PC-9 (cell line): ENCODE measurements at places on chromosomes 7 and 10. TPM values are rescaled to one million over a fixed set of nuclear protein-coding genes. Genes with fewer than 3 reads are reported as not detected.

The FOXI2 gene
- not detected in 2 replicates for total RNA-seq

- no peak overlapping the region for H3K27ac ChIP-seq
- DNase-seq, result no peak
- H3K36me3 ChIP-seq, result no peaks in the 10 kb centered on the region
- no peaks in the 10 kb centered on the region for H3K27me3 ChIP-seq
Observed at GRCh38 chr10:29692121-29692539, 57.4 kb upstream of the SVIL start.

GRCh38 chr7:117715784-117716445, 157.3 kb downstream of the CTTNBP2 start:
- H3K4me1 ChIP-seq, result no peaks in the 10 kb centered on the region
- H3K27ac ChIP-seq, result no peak overlapping the region
- H3K36me3 ChIP-seq, result no peaks in the 10 kb centered on the region
- H3K4me3 ChIP-seq, result no peak overlapping the region
- DNase-seq, result peak; percentile 56
- no peaks in the 10 kb centered on the region for H3K27me3 ChIP-seq

DNA sequence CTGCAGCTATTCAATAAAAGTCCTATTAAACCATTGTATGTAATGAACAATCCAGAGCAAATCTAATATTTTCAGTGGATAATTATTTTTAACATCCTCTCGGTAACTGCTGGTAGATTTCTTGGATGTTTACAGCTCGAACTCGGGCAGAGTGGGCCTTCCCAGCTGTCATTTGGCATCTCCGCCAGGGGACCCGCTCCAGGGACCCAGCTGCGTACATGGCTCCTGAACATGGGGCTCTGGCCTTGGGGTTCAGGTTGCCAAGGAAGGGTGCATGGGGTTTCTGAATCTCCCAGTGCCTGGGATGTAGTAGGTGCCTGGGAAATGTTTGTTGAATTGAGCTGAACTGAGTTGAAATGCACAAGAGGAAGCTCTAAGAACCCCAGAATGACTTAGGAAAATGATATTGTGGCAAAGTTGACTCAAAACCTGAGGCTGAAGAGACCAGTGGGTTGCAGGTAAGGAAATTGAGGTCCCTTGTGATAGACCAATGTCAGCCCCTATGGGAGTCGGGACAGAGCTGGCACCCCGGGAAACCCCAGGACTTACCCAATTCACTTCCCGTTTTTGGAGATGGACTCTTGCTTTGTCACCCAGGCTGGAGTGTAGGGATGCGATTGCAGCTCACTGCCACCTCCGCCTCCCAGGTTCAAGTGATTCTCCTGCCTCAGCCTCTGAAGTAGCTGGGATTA, 228.4 kb downstream of the CUX1 start:
- H3K36me3 ChIP-seq, result no peaks in the 10 kb centered on the region
- peaks cover 6% of the 10 kb centered on the region for H3K4me1 ChIP-seq
- no peaks in the 10 kb centered on the region for H3K27me3 ChIP-seq
- H3K4me3 ChIP-seq, result no peak overlapping the region
- H3K27ac ChIP-seq, result no peak overlapping the region

DNA sequence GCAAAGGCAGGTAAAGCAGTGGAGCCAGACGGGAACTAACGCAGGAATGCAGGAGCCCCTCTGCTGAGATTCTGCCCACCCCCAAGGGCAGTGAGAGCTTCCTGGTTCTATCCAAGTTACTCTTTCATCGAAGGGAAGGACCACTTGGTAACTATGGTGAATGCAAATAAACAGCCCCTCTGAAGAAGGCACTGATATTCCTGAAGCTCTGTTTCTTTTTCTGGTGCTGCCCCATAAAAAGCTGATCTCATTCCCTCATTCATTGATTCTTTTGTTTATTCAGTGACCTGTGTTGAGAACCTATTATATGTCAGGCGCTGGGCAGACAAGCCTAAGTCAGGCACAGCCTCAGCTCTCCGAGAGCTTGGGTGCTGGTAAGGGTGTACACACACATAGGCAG, 217.3 kb downstream of the SNX10 start:
- no peak overlapping the region for H3K27ac ChIP-seq
- H3K4me3 ChIP-seq, result no peak overlapping the region
- DNase-seq, result no peak
- H3K27me3 ChIP-seq, result no peaks in the 10 kb centered on the region
- H3K4me1 ChIP-seq, result peaks cover 5% of the 10 kb centered on the region
- no peaks in the 10 kb centered on the region for H3K36me3 ChIP-seq

DNA sequence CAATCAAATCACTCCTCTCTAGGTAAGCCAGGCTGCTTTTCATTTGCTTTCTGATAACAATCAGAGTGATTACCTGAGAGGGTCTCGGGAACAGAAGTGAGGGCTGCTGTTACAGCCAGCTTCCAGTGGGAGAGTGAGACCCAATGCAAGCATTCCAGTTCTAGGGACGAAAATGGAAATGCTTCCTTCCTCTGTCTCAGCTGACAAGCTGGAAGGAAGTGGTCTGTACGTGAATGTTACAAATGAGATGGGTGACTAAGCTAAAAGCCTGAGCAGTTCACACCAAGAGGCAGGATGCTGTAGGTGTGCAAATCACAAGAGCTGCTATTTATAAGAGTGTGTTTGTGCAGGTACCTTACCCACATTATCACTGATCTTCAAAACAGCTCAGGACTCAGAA, 772.4 kb downstream of the GRID1 start:
- H3K36me3 ChIP-seq, result no peaks in the 10 kb centered on the region
- no peak overlapping the region for H3K27ac ChIP-seq
- no peaks in the 10 kb centered on the region for H3K27me3 ChIP-seq
- no peak overlapping the region for H3K4me3 ChIP-seq
- no peak for DNase-seq

GRCh38 chr7:71350680-71351079, 218.7 kb downstream of the GALNT17 start:
- no peaks in the 10 kb centered on the region for H3K4me1 ChIP-seq
- H3K27me3 ChIP-seq, result no peaks in the 10 kb centered on the region
- H3K27ac ChIP-seq, result no peak overlapping the region

GRCh38 chr10:5873515-5873995, 16.1 kb downstream of the ANKRD16 start:
- no peak overlapping the region for H3K27ac ChIP-seq
- no peaks in the 10 kb centered on the region for H3K27me3 ChIP-seq
- no peak overlapping the region for H3K4me3 ChIP-seq
- H3K36me3 ChIP-seq, result no peaks in the 10 kb centered on the region
- DNase-seq, result peak; percentile 63
